GM12892 (cell line): ENCODE measurements at places on chromosomes 3 and 15.
A peak's percentile ranks its signal among the peaks of the same experiment; 100 is the strongest.

- no peak for DNase-seq
Observed at GRCh38 chr3:64863226-64864212, 175.7 kb upstream of the ADAMTS9 start.

DNA sequence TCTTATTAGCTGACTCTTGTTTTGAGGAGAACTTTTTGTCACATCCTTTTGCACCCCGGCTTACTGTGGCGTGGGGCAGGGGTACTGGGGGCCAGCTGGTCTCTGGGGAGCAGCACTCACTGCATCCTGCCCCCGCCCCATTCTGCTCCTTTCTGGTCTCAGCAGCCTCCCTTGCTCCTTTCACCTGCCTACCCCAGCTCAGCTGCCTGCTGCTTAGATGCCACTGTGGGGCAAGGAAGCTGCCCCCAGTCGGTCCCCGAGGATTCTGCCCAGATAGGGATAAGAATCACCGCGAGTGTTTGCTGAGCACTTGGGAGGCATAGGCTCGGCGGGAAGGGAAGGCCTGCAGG lies 32.0 kb downstream of the APBA2 start:
- no peak for DNase-seq

DNA sequence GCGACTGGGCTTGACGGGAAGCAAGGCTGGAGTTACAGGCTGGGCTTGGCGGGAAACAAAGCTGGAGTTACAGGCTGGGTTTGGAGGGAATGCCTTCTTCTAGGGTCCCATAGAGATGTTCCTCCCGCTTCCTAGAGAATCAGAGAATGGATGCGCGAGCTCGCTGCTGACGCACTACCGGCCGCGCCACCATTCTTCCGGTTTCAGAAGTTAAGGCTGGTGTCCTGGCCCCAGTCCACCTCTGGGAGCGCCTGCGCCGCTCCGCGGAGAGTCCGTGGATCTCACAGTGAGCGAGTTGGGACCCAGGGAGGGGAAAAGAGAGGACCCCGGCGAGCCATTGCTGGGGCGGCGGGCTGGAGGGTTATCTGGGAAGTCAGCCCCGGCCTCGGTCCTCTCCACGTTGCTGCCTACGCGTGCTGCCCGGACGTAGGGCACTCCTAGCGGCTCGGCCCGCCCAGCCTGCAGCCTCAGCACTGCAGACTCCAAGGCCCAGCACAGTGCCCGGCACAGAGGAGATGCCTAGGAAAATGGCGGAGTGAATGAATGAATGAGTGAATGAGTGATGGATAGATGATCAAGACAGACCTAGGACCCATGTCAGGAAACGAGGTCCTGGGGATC lies at the start of gene ZNF502:
Gene ZNF502 (plus strand): TSS at position 206 of the 621 bp plus-strand sequence. CDS start 7,602 bp downstream, outside the sequence.
- peak; percentile 9 for DNase-seq

GRCh38 chr15:58840048-58840447 lies 68.9 kb downstream of the MINDY2 start:
- no peak for DNase-seq

GRCh38 chr15:58355382-58355971 lies 76.3 kb upstream of the LIPC start:
- DNase-seq = no peak
